Activated naive CD4-positive, alpha-beta T cell treated with anti-CD3 and anti-CD28 coated beads, Interleukin-2, amount 50 U/mL, for 72 hours (primary cell): ENCODE measurements at places on chromosomes 1 and 21. TPM values are rescaled to one million over a fixed set of nuclear protein-coding genes. Genes with fewer than 3 reads are reported as not detected.

LCE3D gene
- total RNA-seq: not detected

DNA sequence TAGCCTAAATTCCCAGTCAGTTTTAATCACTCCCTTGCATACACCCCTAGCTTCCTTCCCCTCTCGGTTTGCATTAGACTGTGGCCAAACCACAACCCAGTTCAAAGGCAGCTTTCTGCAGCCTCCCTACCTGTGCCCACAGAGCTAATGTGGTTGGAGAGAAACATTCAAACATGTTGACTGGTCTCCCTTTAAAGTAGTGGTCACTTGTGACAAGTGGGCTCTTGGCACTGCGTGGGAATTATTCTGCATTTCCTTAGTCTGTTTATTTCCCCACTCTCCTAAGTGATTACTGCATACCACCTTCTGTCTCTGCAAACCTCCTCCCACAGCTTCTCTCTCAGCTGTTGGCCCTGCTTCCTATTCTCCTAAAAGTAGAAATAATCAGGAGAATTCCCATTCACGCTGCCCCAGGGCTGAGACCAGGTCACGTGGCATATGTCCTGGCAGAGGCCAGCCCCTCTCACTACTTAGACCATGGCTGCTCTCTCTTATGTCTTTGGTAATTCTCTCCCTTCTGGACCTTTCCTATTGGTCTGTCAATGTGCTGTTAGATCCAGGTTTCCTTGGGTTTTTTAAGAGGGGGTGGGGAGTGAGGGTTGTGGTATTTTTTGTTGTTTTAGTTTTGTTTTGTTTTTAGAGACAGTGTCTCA, 38.4 kb upstream of the CD101 start:
- no peak for DNase-seq

DNA sequence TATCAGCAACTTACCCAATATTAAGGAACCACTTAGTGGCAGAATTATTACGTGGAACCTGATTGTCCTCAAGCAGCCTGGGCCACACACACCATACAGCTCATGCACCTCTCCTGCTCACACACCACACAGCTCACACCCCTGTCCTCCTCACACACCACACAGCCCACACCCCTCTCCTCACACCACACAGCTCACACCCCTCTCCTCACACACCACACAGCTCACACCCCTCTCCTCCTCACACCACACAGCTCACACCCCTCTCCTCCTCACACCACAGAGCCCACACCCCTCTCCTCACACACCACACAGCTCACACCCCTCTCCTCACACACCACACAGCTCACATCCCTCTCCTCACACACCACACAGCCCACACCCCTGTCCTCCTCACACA, 36.8 kb upstream of the LAMC2 start:
- no peak for DNase-seq

GRCh38 chr1:16421201-16421600, 16.0 kb downstream of the SPATA21 start:
- no peak for DNase-seq

CTTNBP2NL gene
- total RNA-seq: 5.5 TPM

S100A12 gene
- total RNA-seq: not detected

DNA sequence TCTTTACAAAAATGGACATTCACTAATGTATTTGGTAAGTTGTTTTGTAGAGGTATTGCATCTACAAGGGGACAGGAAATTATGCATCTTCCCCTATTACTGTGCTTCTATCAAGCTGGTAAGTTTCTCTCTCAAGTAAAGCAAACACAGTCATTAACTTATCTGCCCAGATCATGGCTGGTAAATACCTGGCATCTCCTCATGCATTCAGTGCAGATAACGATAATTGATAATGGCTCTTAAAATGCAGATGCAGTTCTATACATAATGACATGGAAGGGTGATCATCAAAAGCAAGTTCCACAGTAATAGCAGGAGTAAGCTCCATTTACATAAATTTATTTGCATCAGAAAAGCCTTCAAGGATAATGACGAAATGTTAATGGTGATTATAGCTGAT, 122.4 kb downstream of the SIPA1L2 start:
- no peak for DNase-seq

OR2L8 gene
- not detected for total RNA-seq

SEMA6C gene
- 2.8 TPM for total RNA-seq

DNA sequence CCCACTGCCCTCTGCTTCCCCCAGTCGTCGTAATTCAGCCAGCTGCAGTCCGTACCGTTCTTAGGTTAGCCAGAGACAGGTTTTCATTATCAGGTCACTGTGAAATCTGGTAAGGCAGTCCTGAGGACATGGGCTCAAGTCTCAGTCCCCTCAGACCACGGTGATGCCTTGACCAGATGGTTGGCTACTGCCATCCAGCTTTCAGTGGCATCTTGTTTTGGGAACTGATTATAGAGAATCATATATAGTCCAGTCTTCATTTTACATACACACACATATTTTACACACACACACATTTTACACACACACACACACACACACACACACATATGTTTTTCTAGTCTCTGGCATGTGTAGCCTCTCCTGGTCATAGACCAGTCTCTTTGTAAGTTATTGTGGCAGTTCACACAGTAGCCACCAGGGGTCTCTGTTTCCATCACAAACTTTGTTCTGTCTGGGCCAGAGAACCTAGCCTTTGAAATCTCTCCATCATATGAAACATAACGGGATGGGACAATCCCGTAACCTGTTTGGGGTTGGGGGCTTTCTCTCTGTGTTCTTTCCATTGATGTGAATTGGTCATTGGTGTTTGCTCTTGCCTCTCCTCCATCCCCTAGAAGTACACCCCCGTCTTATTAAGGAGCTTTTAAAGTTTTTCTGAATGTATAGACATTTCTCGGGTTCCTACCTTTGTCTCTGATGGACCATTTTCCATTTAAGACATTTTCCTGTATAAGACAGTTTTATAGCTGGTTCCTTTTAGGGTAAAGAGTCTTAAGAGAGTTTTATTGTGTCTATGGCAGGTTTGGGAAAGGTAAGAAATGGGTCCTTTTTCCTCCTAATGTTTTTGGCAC, 8.4 kb upstream of the IKBKE start:
- peak; percentile 82 for DNase-seq

GRCh38 chr1:227124473-227124872, 184.4 kb downstream of the COQ8A start:
- no peak for DNase-seq

DNA sequence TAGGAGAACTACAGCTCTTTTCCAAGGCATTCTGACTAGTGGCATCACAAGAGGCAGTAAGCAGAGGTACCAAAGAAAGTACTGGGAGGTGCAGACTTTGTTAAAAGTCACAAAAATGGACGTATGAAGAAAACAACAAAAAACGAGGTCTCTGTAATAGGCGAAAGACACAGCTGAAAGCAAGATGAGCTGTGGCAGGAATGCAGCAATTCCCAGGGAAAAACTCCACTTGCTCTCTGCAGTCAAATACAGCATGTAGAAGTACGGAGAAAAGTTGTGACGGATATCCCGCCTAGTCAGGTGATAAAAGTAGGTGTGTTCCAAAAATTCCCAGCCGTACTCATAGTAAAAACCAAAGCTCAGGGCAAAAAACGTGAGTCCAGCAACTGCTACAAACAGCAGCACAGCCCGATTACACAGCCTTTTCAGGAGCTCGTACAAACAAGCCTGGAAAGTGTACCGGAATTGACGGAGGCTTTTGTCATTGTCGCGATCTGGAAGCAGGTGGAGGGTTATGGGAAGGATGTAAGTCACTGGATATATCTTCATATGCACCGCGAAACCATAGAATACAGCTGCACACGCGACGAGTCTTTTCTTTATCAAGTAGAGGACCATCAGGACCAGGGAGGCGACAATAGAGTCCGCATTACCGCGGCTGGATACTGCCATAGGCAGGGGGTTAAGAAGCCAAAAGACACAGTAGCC, 979 bp downstream of the PIGM start:
- DNase-seq: no peak

DNA sequence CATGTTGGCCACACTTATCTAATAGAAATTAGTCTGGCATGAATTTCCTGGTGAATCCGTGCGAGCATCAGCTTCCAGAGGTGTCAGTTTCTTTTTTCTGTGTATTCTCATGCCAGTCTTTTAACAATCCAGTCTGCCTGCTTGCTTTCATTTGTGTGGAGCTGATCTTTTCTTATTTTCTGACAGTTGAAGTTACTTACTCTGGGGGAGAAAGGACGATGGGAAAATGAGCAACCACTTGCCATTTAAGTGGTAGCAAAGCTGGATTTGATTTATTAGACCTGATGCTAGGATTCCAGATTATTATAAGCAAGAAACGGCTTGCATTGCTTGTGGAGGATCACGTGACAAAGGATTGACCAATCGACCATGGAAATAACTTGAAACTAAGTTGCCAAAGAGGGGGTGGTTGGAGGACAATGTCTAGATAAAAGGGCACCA, 24.3 kb upstream of the APP start:
- DNase-seq: no peak

GRCh38 chr1:228752675-228753265, 17.5 kb downstream of the RHOU start:
- no peak for DNase-seq

GRCh38 chr21:44305691-44306090, 5.8 kb downstream of the PFKL start:
- DNase-seq: no peak

- no peak for DNase-seq
Measured at GRCh38 chr1:222181191-222181590, 366.7 kb downstream of the HHIPL2 start.

DNA sequence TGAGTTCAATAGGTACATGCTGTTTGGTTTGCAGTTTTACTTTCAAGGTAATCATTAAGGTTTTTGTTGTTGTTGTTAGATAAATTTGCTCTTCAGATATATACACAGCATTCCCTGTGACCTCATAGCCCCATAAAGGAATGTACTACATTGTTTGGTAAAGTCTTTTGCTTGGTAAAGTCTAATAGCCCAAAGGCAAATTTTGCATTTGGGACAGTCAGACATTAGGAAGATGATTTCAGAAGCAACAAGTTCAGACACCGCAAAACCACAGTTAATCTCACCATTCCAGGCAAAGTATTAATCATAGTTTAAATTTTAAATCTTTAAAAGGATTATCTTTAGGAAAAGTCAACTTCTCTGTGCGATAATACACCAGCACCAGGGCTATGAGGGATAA, 32.6 kb upstream of the PYHIN1 start:
- no peak for DNase-seq

- no peak for DNase-seq
Measured at GRCh38 chr1:85202092-85202863, 1.5 kb upstream of the SYDE2 start.

CD1E gene
- not detected for total RNA-seq

IBA57 gene
- 3.2 TPM for total RNA-seq

- DNase-seq: no peak
Measured at GRCh38 chr1:157380523-157380922, 171.8 kb downstream of the FCRL5 start.

DNA sequence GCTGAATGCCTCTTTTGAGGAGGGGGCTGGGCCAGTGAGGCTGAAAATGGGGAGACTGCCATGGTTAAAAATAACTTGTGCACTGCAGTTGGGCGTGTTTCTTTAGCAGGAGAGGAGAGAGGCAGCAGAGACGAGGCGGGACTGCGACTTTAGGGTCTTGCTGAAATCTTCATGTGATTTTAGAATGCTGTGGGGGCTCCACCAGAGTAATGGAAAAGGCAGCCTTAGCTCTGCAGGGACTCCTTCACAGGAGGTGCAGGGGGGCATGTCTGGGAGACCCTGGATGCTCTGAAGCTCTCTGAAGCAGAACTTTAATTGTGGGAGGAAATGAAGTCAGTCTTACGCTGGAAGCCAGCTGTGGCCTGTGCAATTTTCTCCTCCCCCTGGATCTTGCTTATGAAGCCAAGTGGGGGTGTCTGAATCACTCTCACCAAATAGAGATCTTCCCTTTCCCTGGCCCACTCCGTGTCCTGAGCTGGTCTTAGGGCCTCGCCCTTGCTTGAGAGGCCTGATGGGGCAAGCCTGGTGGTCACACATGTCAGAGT, 60.8 kb downstream of the NDUFS5 start:
- DNase-seq: no peak

ZNF697 gene
- 0.09 TPM for total RNA-seq

DNA sequence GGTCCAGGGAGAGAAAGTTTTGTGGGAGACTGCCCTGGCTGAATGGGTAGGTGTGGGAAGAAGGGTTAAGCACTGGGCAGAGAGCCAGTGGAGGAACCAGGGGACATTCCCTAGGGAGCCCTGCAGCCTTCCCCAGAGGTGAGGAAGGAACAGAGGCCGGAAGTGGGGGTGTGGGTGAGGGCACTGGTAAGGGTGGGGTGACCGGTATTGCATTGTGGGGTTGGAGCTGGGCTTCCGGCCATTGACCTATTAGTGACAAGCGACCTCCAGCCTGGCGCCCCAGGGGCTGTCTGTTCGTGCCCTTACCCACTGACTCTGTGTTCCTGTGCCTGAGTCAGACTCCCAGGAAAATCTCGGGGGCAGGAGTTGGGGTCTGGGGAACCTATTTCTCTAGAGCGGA, 3.5 kb upstream of the TSPAN1 start:
- no peak for DNase-seq

ESPN gene
- total RNA-seq: 1.9 TPM

- no peak for DNase-seq
Measured at GRCh38 chr1:119964673-119965363, 68.5 kb upstream of the ADAM30 start.

- DNase-seq: no peak
Measured at GRCh38 chr1:74714429-74715235, 18.2 kb downstream of the CRYZ start.

SLAMF7 gene
- 112 TPM for total RNA-seq

IFNLR1 gene
- total RNA-seq: 6.3 TPM

LRRC8B gene
- total RNA-seq: 47.9 TPM

DNA sequence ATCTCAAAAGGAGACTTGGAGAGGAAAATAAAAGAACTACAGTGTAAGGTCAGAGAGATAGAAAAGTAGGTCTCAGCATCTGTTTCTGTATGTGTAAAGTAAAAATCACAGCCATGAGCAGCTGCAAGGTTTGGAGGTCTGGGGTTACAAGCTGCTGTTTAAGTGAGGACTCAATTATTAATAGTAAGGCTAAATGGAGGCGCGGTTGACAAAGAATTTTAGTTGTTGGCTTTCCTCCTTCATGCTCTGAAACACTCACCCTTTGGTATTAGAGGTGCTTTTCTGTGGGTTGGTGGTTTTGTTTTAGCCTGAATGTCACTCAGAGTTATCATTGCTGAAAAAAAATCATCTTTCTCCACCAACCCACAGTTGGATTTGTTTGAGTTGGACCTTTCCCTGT, 59.8 kb upstream of the HAO2 start:
- DNase-seq: no peak

HJV gene
- total RNA-seq: not detected

- DNase-seq: no peak
Measured at GRCh38 chr1:170853302-170853701, 82.0 kb upstream of the MROH9 start.

DNA sequence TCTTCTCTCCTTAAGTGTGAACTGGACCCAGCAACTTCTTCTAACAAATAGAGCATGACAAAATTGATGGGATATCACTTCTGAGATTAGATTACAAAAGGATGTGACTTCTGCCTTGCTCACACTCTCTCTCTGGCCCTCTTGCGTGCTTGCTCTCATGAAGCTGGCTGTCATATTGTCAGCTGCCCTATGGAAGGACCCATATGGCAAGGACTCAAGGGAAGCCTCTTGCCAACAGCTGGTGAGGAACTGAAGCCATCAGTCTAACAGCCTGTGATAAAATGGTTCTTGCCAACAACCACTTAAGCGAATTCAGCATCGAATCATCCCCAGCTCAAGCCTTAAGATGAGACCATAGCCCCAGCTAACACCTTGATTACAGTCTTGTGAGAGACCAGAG, 4.8 kb upstream of the TLR5 start:
- DNase-seq: no peak
